SJSA1 (cell line): ENCODE measurements at places on chromosomes 13 and 19. TPM values are rescaled to one million over a fixed set of nuclear protein-coding genes. Genes with fewer than 3 reads are reported as not detected.
A peak's percentile ranks its signal among the peaks of the same experiment; 100 is the strongest.

- no peak for DNase-seq
- no peak overlapping the region for H3K27ac ChIP-seq
- H3K4me3 ChIP-seq: no peak overlapping the region
- H3K36me3 ChIP-seq: no peaks in the 10 kb centered on the region
- H3K27me3 ChIP-seq: no peaks in the 10 kb centered on the region
- H3K4me1 ChIP-seq: no peaks in the 10 kb centered on the region
Observed at GRCh38 chr19:30093966-30094755, 152.1 kb downstream of the URI1 start.

DNA sequence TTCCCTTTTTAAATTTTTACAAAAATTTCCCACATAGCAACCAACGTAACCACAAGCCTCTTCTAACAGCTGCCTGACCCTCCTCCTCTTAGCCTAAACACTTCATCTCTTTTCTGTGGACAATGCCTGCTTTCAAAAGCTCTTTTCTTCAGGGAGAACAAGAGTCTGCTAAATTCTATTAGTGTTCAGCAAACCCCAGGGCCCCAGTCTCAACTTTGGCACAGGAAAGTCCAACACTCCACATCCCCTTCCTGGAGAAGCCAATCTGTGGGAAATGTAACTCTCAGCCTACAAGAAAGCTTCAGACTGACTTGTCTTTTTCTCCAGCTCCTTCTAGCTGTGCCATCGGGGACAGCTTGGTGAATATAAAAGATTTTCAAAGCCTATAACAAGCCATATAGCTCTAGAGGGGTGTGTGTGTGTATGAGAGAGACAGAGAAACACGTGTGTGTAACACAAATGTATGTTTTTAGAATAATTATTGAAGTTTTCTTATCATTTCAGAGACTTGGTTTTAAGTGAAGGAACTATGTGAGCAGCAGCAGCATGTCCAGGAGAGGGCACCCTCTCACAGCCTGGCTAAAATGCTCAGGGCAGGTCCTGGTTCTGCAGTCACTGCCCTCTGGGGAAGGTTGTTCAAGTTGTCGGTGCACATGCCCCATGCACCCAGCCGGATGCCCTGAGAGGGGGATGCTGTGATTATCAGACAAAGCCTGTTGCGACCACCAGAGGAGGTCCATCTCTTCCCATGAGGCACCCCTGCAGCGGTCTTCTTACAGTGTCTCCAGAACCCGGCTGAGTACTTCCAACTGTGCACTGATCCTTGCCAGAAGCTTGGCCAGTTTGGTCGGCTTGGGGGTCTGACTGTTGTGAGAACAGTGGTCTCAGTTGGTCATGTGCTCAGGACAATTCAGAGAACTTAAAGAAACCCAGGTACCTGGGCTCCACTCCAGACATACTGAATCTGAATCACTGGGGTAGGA is 34.4 kb downstream of the CCDC70 start:
- DNase-seq: peak; percentile 34
- no peak overlapping the region for H3K27ac ChIP-seq
- H3K4me3 ChIP-seq: no peak overlapping the region
- no peaks in the 10 kb centered on the region for H3K36me3 ChIP-seq
- no peaks in the 10 kb centered on the region for H3K27me3 ChIP-seq

DNA sequence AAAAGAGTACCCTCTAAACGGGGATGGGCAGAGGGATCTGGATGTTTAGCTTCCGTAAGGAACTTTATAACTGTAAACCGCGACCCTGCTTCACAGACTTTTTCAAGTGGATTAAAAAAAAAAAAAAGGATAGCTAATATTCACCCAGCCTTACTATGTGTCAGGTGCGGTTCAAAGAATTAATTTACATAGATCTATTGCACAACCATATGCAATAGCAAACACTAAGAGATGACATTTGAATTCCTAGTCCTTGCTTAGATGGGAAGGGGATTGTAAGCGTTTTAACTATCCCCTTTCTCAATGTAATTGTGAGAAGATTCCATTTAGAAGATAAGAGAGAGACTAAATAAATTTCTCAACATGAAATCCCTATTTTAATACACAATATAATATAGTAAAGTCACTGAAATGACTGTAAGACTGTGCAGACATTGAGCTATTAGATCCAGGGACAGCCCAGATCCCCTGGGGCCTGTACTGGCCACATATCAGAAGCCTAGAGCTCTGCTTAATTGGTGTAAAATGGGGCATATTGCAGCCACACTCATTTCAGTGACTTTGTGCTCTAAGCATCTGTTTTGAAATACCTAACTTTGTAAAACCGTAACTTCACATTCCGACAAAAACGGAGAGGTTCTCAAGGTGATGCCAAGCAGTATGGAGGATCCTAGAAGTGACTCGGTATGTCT is 13.6 kb downstream of the LATS2 start:
- peaks cover 3% of the 10 kb centered on the region; the same call in 1 of the 2 replicates for H3K4me1 ChIP-seq
- peaks cover 45% of the 10 kb centered on the region for H3K36me3 ChIP-seq
- H3K27me3 ChIP-seq: no peaks in the 10 kb centered on the region
- H3K4me3 ChIP-seq: no peak overlapping the region

GRCh38 chr13:26923824-26924605 is 163.4 kb upstream of the GPR12 start:
- no peaks in the 10 kb centered on the region for H3K4me1 ChIP-seq
- no peak for DNase-seq
- no peak overlapping the region for H3K4me3 ChIP-seq
- no peaks in the 10 kb centered on the region; the same call in 1 of the 2 replicates for H3K27me3 ChIP-seq
- no peak overlapping the region for H3K27ac ChIP-seq

DNA sequence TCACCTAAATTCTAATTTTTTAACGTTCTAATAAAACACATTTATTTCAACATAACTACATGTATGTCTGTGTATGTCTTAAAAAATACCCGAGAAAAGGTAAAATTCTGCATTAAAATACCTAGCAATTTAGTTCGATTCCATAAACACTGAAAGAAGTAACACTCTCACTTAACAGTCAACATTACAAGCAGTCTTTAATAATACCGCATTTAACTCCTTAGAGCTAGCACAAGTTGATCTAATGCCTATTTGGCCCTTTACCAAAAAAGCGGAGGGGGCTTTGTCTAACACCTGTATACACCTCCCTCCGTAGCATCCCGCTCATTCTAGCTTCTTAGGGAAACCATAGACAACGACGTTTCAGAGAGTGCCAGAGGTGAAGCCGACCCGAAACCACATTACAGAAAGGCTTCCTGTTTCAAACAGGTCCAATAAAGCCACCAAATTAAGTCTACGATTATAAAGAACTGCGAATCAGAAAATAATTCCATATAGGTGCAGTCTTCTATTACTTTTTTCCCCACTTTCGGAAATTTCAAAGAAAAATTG is 1.2 kb downstream of the SPART start:
- peak overlapping the region; percentile 98 for H3K27ac ChIP-seq
- no peaks in the 10 kb centered on the region for H3K27me3 ChIP-seq
- H3K4me1 ChIP-seq: peaks cover 9% of the 10 kb centered on the region
- H3K4me3 ChIP-seq: peak overlapping the region; percentile 89

GRCh38 chr19:10727685-10728201 is 9.9 kb downstream of the DNM2 start:
- peaks cover 22% of the 10 kb centered on the region for H3K36me3 ChIP-seq
- H3K27me3 ChIP-seq: no peaks in the 10 kb centered on the region
- no peak for DNase-seq
- H3K27ac ChIP-seq: no peak overlapping the region

- no peak overlapping the region for H3K4me3 ChIP-seq
- H3K4me1 ChIP-seq: no peaks in the 10 kb centered on the region
Observed at GRCh38 chr13:77497350-77497749, 38.2 kb upstream of the SCEL start.

GRCh38 chr19:44850641-44851109 is 4.6 kb downstream of the NECTIN2 start:
- H3K4me1 ChIP-seq: peaks cover 35% of the 10 kb centered on the region
- DNase-seq: no peak
- no peaks in the 10 kb centered on the region for H3K27me3 ChIP-seq

GRCh38 chr13:66098931-66099628 is 1131.1 kb downstream of the PCDH9 start:
- no peak for DNase-seq
- H3K27ac ChIP-seq: no peak overlapping the region
- no peaks in the 10 kb centered on the region for H3K27me3 ChIP-seq
- H3K4me1 ChIP-seq: no peaks in the 10 kb centered on the region

GRCh38 chr13:99323488-99323887 is 16.3 kb upstream of the GPR183 start:
- peaks cover 4% of the 10 kb centered on the region for H3K36me3 ChIP-seq
- no peak overlapping the region for H3K4me3 ChIP-seq
- H3K27ac ChIP-seq: no peak overlapping the region
- DNase-seq: peak; percentile 58
- no peaks in the 10 kb centered on the region for H3K27me3 ChIP-seq
- peaks cover 46% of the 10 kb centered on the region for H3K4me1 ChIP-seq

- peaks cover 5% of the 10 kb centered on the region; the same call in 1 of the 2 replicates for H3K36me3 ChIP-seq
- no peaks in the 10 kb centered on the region for H3K27me3 ChIP-seq
- H3K4me3 ChIP-seq: no peak overlapping the region
- no peak for DNase-seq
- no peak overlapping the region for H3K27ac ChIP-seq
Observed at GRCh38 chr13:79528759-79529191, 47.8 kb downstream of the NDFIP2 start.

- H3K27me3 ChIP-seq: no peaks in the 10 kb centered on the region
- H3K4me1 ChIP-seq: peaks cover 20% of the 10 kb centered on the region
- no peak overlapping the region for H3K4me3 ChIP-seq
- DNase-seq: no peak
- H3K36me3 ChIP-seq: peaks cover 92% of the 10 kb centered on the region
Observed at GRCh38 chr19:34225659-34226015, 28.7 kb upstream of the GARRE1 start.

GRCh38 chr13:94286581-94286980 is 192.9 kb downstream of the DCT start:
- H3K27me3 ChIP-seq: no peaks in the 10 kb centered on the region
- no peaks in the 10 kb centered on the region for H3K36me3 ChIP-seq
- no peak for DNase-seq
- H3K27ac ChIP-seq: no peak overlapping the region

DNA sequence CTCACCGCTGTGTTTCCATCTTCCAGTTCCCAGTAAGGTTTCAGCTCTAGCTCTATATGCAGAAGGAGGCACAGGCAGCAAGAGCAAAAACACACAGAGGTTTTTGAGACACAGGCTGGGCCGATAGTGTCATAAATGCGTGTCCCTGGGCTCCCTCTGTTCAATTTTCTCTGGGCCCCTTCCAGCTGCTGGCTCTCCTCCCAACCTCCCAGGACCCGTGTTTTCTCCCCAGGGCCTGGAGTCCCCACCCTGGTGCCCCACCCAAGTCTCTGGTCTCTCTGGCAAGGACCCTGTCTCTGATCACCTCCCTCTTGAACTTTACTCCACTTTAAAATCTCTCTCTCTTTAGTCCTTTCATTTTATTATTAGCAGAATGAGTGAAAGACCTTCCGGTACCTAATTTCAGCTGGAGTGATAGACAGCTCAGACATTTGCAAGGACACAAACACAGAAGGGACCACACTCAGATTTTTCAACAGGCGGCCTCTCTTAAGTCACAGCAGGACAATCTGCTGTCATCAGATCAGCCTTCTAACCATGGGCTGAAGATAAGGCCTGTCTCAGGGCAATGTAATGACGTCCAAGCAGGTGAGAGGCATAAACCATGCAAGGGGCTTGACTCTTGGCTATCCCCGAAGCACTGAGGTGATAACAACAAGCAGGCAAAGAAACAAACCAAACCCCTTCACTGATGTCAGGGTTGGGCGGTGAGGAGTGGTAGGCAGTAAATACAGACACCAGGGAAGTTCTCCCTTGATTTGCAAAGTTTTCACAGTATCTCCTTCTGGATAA is 190.0 kb upstream of the IRS2 start:
- no peaks in the 10 kb centered on the region for H3K36me3 ChIP-seq
- peaks cover 16% of the 10 kb centered on the region for H3K27me3 ChIP-seq
- H3K4me1 ChIP-seq: no peaks in the 10 kb centered on the region
- DNase-seq: no peak

GRCh38 chr19:15452111-15453047 is 2.6 kb upstream of the WIZ start:
- peak; percentile 82 for DNase-seq
- H3K27ac ChIP-seq: no peak overlapping the region
- H3K4me3 ChIP-seq: peak overlapping the region; percentile 5
- H3K27me3 ChIP-seq: peaks cover 32% of the 10 kb centered on the region

DNA sequence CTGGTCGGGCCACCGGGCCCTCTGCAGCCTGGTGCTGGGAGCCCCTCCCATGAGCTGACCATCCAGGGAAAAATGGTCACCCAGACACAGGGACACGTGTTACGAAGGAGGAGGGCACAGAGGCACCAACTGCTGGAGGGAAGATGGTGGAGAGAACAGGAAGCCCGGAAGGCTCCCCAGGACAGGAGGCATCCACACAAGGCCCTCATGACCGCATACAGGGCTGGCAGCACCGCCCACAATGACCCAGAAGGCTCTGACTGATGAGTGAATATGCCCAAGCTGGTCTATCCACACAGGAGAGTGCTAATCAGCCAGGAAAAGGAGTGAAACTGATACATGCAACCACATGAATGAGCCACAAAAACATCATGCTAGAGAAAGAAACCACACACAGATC is 14.0 kb upstream of the TMEM86B start:
- no peaks in the 10 kb centered on the region for H3K4me1 ChIP-seq
- no peak overlapping the region for H3K4me3 ChIP-seq
- peaks cover 85% of the 10 kb centered on the region for H3K36me3 ChIP-seq
- H3K27ac ChIP-seq: no peak overlapping the region
- no peaks in the 10 kb centered on the region for H3K27me3 ChIP-seq

- H3K36me3 ChIP-seq: no peaks in the 10 kb centered on the region
- H3K27ac ChIP-seq: no peak overlapping the region
- peaks cover 9% of the 10 kb centered on the region; the same call in 1 of the 2 replicates for H3K27me3 ChIP-seq
- H3K4me1 ChIP-seq: no peaks in the 10 kb centered on the region
- H3K4me3 ChIP-seq: no peak overlapping the region
Observed at GRCh38 chr19:50492303-50493052, 15.8 kb upstream of the GARIN5A start.

The PEAK3 gene
- not detected in 2 replicates for total RNA-seq

The CCL25 gene
- not detected in 2 replicates for total RNA-seq

The ZNF845 gene
- 7.6 and 9.5 TPM in 2 replicates for total RNA-seq

The VSTM1 gene
- not detected in 2 replicates for total RNA-seq

The GFY gene
- total RNA-seq: not detected in 2 replicates

The ZNF787 gene
- total RNA-seq: 20.0 and 26.2 TPM in 2 replicates

The RFPL4AL1 gene
- not detected in 2 replicates for total RNA-seq

The PCDH20 gene
- not detected in 2 replicates for total RNA-seq
